Ovary (tissue), 10 donors: ENCODE measurements at places on chromosomes 12 and 14. TPM values are rescaled to one million over a fixed set of nuclear protein-coding genes. Genes with fewer than 3 reads are reported as not detected.

DNA sequence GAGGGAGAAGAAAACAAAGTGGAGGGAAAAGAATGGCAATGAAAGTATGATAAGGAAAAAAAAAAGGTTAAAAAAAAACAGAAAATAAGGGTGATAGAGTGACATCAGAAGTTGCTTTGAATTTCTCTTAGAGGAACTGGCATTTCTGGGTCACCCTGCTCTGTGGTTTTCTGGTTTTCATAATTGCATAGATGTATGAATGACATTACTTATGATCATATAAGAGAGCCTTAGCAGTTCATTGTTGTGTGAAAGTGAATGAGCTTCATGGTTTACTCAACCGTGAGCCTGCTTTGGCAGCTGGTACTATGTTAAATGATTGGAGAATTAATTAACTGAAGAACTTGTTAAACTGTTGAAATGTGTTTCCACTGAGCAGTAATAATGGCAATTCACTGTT, 336.4 kb upstream of the FBXO33 start:
- no peaks in the 10 kb centered on the region for H3K36me3 ChIP-seq
- no peaks in the 10 kb centered on the region for H3K27me3 ChIP-seq
- DNase-seq = no peak
- no peak overlapping the region for H3K27ac ChIP-seq
- H3K4me1 ChIP-seq = no peaks in the 10 kb centered on the region

DNA sequence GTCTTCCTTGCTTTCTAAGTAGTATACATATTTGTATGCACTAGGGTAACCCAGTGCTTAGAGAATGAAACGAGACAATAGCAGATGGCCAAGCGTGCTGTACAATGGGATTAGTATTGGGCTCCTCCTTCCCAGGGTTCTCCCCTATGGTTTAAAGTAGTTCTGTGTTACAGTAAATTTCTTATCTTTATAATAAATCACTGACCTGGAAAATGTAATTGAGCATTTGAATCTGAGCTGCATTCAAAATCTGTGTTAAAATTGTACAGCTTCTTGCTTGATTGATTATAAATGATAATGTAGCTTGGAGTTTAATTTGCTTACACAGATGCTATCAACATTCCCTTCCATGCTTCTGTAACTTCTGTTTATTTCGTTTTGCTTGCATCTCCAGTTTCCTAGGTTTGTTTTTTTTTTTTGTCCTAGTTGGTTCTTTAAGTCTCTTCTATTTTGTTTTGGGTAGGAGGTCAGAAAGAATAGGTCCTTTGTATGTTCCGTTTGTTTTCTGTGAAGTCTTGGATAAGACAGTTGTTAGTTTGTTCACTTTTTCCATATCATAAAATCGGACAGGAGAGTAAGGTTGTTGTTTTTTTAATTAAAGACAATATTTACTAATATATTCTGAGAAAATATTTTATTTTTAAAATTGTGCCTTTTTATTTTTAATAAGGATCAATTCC, 171.2 kb downstream of the ERC1 start:
- DNase-seq = no peak
- H3K4me3 ChIP-seq = no peak overlapping the region
- H3K36me3 ChIP-seq = no peaks in the 10 kb centered on the region
- no peaks in the 10 kb centered on the region for H3K4me1 ChIP-seq
- no peaks in the 10 kb centered on the region for H3K27me3 ChIP-seq
- H3K27ac ChIP-seq = no peak overlapping the region

- H3K27me3 ChIP-seq = no peaks in the 10 kb centered on the region
- no peak overlapping the region for H3K4me3 ChIP-seq
These were observed 93.6 kb upstream of the CPNE8 start for GRCh38 chr12:38998887-38999482.

TEP1 gene
- total RNA-seq = 18.2 TPM

- H3K27me3 ChIP-seq = no peaks in the 10 kb centered on the region
- H3K4me3 ChIP-seq = no peak overlapping the region
- DNase-seq = no peak
- no peaks in the 10 kb centered on the region for H3K36me3 ChIP-seq
These were observed 13.2 kb downstream of the TAOK3 start for GRCh38 chr12:118359541-118359915.

DNA sequence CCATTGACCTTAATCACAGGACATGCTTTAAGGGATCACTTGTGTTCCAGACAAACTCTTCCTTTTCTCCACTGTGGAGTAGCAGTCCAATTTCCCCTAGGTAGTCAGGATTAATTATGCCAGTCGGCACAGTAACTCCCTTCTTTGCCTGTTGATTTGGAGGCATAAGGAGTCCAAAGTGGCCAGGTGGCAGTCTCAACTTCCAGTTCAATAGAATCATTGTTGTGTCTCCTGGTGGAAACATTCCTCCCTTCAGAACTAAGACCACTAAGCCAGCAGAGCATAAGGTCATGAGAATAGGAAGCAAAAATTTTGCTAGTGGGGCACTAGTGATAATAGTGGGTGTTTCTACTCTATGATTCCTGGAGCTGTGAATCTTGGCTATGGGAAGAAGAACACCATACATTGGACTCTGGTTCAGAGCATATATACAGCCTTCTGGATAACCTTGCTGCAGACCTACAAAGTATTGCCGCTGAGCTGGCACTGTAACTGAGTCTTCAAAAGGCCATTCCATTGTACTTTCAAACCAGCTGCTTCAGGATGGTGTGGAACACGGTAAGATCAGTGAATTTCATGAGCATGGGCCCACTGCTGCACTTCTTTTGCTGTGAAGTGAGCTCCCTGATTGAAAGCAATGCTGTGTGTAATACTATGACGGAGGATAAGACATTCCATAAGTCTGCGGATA, 147.3 kb upstream of the MAX start:
- H3K27ac ChIP-seq = no peak overlapping the region
- no peaks in the 10 kb centered on the region for H3K4me1 ChIP-seq
- H3K27me3 ChIP-seq = no peaks in the 10 kb centered on the region

DNA sequence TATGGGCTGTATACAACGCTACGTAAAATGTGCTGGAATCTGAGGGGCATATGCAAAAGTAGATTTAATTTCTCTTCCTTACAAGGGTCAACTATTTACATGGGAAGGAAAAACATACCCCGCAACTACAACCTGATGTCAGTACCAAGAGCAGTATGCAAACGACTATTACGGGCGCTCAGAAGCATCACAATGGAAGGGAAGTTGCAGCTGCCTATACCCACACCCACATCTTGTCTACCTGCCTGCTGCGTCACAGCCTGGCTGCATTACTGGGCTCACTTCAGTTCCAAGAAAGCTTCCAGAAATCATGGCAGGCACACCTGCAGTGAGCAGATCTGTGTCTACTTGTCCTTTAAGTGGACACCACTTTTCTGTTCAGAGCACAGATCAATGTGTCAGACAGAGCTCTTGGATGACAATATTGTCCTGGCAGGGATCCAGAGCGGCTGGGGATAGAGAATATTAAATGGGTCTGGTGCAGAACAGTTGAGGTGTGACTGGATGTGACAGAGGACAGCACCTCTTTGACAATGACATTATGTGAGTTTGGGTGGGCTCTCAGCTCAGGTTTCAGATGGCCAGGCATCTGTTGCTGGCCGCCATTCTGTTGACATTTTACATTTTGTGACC, 41.5 kb upstream of the GNG2 start:
- H3K27ac ChIP-seq = no peak overlapping the region
- H3K4me1 ChIP-seq = no peaks in the 10 kb centered on the region
- DNase-seq = no peak
